ENCODE measurements at places on chromosomes 5 and 9.

GRCh38 chr5:134600600-134600999 is 32.0 kb downstream of the SAR1B start:
- DNase-seq = no peak

DNA sequence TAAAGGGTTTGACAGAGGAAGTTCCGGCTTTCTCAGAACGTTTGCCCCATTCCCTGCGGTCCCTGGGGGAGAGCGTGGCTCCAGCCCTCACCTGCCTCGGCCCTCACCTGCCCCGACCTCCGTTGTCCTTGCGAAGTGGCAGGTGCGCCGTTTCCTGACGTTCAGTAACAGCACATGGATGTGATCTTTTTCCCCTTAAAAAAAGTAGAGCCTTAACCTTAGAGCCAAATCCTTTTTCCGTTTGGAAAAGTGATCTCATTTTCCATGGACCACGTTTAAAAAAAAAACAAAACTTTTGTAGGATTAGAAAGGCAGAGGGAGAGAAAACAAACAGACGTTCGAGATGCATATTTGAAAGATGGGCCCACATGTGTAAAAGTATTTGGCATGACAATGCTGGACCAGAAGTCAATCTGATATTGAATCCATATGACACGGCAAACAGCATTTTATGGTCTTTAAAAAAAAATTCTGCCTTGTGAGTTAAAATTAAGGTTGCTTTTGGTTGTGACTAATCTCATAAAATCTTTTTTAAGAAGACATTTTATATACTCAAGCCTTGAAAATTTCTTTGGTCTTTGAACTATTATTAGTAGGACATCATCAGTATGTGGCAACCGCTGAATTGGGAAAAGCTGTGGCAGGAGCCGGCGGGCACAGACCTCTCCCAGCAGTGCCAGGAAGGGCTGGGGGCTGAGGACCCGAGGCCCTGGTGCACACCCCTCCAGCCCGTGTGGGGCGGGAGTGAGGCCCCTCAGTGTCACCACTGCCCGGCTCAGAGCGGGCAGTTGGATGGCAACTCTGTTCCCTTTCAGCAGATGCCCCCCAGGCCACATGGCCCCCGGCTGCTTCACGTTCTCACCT is 42.5 kb upstream of the EXOC3 start:
- no peak for DNase-seq

DNA sequence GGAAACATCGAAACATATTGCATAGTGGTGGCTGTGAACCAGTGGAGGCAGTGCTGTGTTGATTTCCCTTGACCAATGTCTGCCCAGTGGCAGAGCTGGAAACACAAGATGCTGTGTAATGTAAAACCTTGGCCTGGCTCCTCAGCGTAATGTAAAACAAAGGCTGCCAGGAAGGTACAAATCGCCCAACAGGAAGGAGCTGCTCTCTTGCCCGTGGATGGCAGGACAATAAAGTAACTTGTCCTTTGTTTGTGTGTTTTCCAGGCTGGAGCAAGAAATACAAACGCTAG is 143.4 kb downstream of the PALM2AKAP2 start:
- no peak for DNase-seq

GRCh38 chr5:72860499-72860898 is 44.0 kb downstream of the TNPO1 start:
- DNase-seq = no peak

- DNase-seq = no peak
These were observed 57.7 kb upstream of the IRX1 start for GRCh38 chr5:3537942-3538341.

- DNase-seq = no peak
These were observed 284.1 kb downstream of the HCN1 start for GRCh38 chr5:45411971-45412612.

- DNase-seq = no peak
These were observed 135.0 kb downstream of the TAF11L14 start for GRCh38 chr5:17769277-17769676.

DNA sequence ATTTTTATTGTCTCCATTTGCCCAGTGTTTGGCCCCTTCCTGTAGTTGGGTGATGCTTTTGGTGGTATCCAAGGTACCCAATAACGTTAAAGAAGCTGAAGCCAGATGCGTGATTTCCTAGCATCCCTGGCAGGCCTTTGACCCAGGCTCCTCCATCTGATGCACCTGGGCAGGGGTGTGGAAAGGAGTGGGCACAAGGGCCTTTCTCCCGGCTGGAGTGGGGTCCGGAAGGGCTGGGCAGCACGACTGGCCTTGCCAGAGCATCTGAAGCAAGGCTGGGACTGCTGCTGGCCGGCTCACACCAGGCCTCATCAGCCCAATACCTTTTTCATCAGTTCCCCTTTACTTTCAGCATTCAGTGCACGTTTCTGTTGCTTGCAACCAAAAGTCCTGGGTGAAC is 220.2 kb downstream of the FANCC start:
- no peak for DNase-seq

GRCh38 chr9:111743275-111743674 is 51.5 kb downstream of the SHOC1 start:
- DNase-seq = no peak

DNA sequence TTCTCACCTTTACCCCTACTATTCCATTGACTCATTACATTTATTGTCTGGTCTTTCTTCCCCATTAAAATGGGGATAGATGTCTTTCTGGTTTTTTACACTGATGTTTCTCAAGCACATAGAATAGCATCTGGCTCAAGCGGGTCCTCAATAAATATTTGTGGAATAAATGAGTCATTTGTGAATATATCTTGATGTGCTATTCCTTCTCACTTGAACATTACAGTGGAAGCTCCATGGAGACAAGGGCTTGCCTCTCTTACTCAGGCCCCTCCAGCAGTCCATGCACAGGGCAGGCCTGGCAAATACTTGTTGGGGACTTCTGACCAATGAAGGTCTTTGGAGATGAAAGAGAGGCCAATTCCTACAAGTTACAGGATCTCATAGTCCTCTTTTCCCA is 151.7 kb upstream of the TAS2R1 start:
- DNase-seq = no peak

DNA sequence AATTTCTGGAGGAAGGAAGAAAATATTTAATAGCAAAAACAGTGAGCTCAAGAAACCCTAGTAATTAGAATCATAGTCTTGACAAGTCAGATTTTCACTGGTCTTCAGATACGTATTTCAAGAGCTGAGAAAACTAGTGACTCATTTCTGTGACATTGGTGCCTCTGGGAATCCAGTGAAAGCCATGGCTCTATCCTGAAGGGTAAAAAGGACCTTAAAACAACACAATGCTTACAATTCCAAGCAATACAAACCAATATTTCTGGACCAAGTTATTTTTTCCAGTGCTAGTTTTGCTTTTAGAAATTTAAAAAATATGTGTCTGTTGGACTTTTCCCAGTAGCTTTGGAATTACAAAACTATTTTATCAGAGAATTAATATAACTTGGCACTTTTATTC is 140.3 kb downstream of the LPAR1 start:
- DNase-seq = no peak

GRCh38 chr5:351921-352245 is 30.4 kb downstream of the AHRR start:
- DNase-seq = no peak

DNA sequence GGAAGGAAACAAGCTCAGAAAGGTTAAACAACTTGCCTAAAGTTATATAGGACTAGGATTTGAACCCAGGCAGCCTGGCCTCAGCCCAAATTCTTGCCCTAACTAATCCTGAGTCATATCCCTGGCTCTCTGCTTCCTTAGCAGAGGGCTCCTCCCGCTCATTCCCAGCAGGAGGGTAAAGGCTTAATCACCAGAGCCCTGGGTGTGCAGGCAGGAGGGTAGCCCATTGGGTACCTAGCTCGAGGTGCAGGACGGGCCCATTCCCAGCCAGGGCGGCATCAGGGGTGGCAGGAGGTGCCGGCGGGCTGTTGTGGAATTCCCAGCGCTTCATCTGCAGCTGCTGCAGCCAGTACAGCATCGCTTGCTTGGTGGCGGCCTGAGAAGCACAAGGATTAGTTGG is 3.9 kb downstream of the TBC1D2 start:
- no peak for DNase-seq

GRCh38 chr9:8857926-8858595 is 1058.5 kb upstream of the DMAC1 start:
- no peak for DNase-seq

DNA sequence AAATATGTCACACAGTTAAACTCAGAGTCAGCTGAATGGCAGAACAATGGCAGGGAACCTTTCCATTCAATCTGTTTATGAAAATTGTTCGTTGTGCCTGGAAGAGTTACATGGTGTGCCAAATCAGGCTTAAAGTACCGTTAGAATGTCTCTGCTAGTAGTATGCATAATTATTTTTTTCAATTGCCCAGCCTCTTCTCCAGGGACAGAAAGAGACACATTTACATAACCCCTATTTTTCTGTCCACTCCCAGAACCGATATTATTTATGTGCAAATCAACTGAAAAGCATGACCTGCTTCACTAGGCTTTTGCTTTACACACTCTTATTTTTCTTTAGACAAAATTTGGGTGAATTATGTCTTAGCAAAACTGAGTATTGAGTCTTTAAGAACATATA is 459.1 kb downstream of the EFNA5 start:
- DNase-seq = no peak

- no peak for DNase-seq
These were observed 13.5 kb upstream of the AHRR start for GRCh38 chr5:307794-308579.

DNA sequence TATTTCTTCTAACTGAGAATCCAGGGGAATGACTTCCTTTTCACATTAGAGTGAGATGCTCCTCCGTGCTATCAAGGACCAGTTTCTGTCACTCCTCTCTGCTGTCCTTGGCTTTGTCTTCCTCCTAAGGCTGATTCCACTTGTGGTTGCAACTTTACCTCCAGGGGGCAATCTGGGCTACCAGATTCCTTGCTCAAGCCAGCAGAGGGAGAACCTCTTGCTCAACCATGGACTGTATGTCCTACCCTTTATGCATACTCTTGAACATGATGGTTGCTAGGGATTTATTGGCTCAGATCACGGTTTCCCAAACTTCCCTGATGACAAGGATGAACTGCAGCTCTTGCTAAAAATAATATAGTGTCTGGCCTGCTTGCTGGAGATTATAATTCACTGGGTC is 24.0 kb downstream of the NNT start:
- DNase-seq = no peak

DNA sequence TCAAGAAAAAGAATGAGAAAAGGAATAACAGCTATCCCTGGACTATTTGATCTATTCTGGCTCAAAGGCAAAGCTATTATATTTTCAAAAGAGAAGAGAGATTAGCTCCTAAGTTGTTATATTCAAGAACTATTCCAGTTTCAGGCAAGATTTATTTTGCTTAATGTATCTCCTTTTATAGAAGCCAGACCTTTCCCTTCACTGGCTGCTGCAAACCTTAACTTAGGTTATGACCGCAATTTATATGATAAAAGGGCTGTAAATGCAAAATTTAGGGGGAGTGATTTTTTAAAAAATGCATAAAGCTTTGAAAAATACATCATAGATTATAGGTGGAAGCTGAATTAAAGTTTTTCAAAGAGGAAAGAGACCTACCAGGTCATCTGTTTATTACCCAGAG is 97.8 kb downstream of the FBXL7 start:
- DNase-seq = no peak

DNA sequence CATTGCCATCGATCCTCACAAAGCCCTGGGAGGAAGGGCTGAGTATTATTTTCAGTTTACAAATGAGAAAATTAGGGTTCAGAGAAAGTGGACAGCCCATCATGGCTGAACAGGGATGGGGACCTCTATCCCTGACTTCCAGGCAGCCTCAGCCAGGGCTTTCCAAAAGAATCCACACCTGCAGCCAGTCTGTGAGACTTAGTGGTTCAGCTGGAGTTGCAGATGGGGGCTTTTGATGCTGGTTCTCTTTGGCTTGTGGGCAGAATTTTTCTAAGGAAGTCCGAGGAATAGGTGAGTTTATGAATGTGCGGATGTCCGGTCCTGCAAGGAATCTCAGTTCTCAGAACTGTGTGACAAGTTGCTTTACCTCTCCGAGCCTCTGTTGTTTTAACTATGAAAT is 138.1 kb downstream of the RGS3 start:
- no peak for DNase-seq

DNA sequence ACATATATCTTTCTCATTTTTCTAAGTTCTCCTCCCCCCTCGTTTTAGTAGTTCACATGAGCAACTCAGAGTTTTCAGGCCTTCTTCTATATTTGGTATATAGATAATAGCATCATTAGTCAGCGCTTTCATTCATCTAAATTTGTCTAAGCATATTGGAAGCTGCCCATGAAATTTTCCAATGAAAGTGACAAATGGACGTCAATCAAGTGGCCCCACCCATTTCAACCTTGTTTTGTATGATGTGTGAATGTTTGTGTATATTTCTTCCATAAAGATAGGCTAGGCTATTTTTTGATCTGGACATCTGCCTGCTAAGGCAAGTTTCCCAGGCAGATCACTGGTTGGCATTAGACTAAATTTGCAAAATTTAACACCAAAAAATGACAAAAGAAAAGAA is 104.0 kb upstream of the SSBP2 start:
- DNase-seq = no peak

DNA sequence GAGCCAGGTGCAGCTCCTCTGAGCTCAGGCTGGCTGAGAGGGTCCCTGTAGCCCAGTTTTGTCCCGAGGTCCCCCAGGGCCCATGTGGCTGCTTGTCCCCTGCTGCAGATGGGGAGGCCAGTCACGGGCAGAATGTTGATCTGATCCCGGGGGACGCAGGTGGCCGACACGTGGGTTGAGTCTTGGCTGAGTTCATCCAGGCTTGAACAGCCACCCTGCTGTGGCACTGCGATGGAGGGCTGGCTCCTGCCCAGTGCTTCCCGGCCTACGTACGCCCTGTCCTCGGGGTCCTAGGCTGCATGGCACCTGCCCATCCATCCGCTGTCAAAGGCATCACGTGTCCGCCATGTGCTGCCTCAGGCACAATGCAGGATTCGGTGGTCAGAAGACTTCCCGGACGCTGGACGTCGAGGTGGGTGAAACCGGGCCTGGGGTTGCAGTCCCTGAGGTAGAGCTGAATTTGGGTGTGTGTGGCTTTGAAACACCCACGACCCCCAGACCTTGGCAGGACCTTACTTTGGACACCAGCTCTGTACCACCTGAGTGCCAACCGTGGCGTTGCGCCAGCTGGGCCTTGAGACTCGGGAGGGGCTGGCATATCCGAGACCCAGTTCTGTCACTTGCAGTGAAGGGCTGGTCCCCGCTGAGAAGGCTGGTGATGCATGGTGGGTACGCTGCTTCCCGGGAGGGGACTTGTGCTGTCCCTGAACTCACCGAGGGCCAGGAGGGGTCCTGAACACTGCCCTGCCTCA is 22.3 kb downstream of the RXRA start:
- DNase-seq = no peak

- no peak for DNase-seq
These were observed 35.2 kb upstream of the IL7R start for GRCh38 chr5:35821513-35821912.

DNA sequence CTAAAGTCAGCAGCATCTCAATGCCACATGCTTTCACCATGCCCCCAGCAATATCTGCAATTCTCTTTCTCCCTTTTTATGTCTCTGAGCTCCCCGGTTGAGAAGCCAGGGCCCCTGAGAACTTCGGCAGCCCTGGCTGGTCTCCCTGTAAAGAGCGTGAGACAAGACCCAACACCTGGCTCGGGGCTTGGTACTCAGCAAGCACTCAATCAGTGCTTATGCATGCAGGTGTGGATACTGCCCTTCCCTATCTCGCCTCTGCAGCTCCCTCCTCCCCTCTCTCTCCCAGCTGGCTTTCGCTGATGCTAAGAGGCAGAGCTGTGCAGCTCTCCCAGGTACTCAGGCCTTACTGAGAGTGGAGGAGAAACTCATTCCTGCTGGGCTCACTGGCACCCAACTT is 41.7 kb upstream of the AKNA start:
- no peak for DNase-seq
